ENCODE measurements at places on chromosomes 2 and 18. TPM values are rescaled to one million over a fixed set of nuclear protein-coding genes. Genes with fewer than 3 reads are reported as not detected.

POMC gene
- total RNA-seq = not detected

KCNG3 gene
- not detected for total RNA-seq

MALL gene
- total RNA-seq = 13.4 TPM

RAX gene
- total RNA-seq = not detected

NTSR2 gene
- total RNA-seq = not detected

C2orf66 gene
- under 0.01 TPM for total RNA-seq

ITGA4 gene
- 84.8 TPM for total RNA-seq

OXER1 gene
- total RNA-seq = under 0.01 TPM

TPO gene
- not detected for total RNA-seq

LINC00305 gene
- total RNA-seq = not detected

DYNAP gene
- total RNA-seq = not detected

REG3G gene
- not detected for total RNA-seq

SP140L gene
- 7.3 TPM for total RNA-seq

APCDD1 gene
- total RNA-seq = not detected

HPCAL1 gene
- 17.2 TPM for total RNA-seq

Data from bronchial smooth muscle cell (primary cell).